GM23338 (cell line): ENCODE measurements at places on chromosomes 1 and 21.
A peak's percentile ranks its signal among the peaks of the same experiment; 100 is the strongest.

DNA sequence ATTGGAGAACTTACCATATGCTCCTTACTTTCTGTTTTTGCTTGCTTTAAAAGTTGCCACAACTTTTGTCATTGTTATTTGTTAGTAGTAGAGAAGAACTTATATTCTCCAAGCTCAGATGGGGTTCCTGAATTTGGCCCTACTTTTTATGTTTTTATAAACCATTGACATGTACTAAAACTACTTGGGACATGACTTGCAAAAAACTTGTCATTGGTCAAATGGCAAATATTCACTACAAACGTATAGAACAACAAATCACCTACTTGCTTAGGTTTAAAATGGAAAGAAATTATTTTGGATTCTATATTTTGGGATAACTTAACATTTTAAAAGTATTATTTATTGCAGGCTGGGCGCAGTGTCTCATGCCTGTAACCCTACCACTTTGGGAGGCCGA lies 32.7 kb downstream of the PIGP start:
- DNase-seq = no peak

GRCh38 chr1:40664167-40664537 lies 1.3 kb downstream of the RIMS3 start:
- DNase-seq = no peak

DNA sequence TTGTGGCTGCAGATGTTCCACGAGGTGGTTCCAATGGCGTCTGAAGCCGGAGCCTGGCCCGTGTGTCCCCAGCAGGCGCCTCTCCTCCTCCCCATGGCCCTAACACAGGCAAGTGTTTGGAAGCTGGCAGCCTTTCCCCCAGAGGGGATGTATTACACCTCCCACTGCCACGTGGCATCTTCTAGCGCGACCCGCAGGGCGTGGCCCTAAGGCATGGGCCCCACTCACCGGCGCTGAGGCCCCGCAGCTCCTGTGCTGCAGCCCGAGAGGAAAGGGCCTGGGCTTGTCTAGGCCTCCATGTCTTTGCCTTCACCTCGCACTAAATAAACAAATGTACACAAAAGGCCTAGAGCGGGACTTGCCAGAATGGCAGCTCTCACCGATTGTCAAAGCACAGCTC lies 37.9 kb downstream of the SLC66A1 start:
- no peak for DNase-seq

- peak; percentile 70 for DNase-seq
These were observed 382 bp downstream of the GPBP1L1 start for GRCh38 chr1:45686015-45686287.

DNA sequence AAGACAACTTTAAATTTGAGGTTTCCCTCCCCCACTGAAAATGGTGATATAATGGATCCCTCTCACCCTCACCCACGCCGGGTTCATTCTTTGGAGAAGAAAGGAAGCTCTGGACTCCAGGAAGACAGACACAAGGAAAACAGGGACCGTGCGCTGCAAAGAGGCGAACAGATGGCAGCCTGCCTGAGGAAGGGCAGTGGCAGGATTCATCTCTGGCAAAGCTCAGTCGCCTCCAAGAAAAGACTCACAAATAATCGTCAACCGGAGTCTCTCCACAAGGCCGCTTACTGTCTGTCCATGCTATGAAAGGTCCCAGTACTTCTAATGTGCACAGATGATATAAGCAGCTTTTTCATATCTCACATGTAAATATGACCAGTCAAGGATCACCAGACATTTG lies 110.3 kb downstream of the TIAM1 start:
- DNase-seq = no peak

DNA sequence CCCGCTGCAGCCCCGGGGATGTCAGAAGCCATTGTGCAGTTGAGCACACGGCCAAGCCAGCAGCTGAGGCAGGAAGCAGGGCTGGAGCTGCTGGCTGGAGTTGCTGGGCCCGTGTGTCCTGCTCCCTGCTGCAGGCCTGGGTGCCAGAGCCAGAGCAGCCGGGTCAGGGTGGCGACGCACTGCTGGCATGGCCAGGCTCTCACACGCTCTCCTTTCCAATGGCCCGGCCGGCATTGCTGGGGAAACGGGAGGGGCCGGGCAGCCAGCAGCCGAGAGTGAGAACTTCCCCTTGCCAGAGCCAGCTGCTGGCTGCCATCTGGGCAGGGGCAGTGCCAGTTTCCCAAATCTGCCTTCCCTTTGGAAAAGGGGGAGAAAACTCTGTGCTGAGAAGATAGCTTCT lies 82.4 kb upstream of the PROX1 start:
- no peak for DNase-seq

DNA sequence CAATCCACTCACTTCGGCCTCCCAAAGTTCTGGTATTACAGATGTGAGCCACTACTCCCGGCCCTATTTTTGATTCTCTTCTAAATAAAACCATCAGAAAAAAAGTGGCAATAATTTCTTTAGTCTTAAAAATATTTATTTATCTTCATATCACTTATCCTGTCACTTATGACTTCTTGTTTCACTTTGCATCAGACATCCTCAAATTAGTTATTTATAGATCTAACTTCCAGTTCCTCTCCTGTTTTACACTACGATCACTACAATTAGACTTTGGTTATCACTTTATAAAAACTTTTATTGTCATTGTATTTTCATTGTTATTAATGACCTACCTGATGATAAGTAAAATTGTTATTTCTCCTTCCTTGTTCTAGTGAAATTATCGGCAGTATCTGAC lies 783.4 kb upstream of the BRINP3 start:
- no peak for DNase-seq

GRCh38 chr1:205783904-205784303 lies 8.6 kb upstream of the RAB29 start:
- no peak for DNase-seq

DNA sequence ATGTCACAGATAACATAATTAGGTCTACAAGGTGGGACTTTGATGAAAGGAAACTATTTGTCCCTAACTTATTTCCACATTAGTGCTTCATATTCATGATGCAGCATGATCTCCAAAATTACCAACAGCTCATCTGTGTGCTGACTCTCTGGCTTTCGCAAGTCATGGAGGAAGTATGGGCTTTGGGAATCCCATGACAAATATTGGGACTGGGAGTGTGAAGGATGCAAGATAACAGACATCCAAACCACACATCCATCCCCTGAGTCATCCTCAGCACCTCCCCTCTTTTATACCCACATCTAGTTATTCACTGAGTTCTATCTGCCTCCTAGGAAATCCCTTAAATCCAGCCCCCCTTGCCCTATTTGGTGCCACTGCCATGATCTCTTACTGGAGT lies 102.8 kb upstream of the COL24A1 start:
- DNase-seq = no peak

DNA sequence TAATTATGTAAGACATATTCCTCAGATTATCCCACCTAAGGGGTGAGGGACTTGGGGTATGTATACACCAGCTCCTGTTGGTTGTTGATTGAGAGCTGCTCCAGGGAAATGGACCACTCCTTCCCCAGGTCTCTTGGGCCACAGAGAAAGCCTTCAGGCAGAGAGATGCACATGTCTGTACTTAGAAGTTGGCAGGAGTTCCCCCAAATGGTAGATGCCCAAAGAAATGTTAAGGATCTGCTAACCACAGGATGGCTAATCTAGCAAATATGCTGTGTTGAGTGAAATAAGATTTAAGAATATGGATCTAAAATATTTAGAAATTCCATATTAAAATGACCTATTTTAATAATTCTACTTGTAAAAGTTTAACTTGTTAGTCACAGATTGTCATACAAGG lies 100.8 kb upstream of the DNAH14 start:
- DNase-seq = no peak
